Stimulated activated CD4-positive, alpha-beta T cell treated with anti-CD3 and anti-CD28 coated beads, Interleukin-1b, Interleukin-23, amount 100 ng/mL, for 48 hours (primary cell): ENCODE measurements at places on chromosomes 1 and 21.

DNA sequence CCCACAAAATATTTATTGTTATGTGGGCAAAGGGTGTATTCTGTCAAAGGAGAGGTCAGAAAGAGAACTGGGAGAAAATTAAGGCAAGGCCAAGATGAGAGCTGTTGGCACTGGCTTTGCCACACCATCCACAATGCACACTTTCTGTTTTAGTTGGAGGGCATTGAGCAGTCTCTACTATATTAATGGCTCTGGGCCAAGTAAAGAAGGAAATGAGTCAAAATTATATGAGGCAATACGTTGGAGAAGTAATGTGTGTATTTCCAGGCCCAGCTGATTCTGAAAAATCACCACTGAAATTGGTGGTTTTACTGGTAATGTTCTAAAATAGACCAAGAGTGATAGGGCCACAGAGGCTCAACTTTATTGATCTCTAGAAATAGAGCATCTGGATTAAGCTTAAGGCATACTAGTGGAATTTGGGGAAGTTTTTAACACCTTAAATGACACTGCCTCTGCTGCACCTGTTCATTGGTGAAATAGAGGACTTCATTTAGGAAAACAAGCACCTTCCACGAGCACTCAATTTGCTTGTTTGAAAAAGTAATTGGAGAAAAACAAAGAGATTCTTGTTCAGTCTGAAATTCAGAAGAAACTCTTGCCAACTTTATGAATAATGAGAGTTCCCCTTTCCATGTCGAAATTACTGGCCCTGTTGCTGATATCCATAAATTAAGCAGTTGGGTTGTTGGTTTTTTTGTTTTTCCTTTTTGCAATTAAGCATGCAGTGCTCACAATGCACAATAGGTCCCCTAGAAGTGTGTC, 424.9 kb downstream of the ADGRL2 start:
- no peak for DNase-seq

- DNase-seq: no peak
Observed at GRCh38 chr1:209053587-209053986, 529.9 kb upstream of the CAMK1G start.

DNA sequence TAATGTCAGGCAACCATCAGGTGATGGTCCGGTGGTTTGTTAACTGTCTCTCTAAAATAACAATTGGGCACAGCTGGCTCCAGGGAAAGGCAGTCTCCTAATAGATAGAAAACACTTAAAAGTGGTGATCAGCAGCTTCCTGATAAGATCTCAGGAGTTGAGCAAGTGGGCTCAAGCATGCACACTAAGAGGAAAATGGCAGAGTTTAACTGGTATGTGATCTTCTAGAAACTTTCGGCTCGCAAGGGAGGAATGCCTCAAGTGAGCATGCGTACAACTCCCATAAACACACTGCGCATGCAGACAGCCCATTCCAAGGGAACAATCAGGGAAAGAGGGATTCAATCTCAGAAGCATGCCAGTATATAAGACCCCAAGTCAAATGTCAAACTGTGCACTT, 52.2 kb upstream of the VTCN1 start:
- DNase-seq: no peak

GRCh38 chr1:184380468-184380867, 6.4 kb upstream of the C1orf21 start:
- no peak for DNase-seq

GRCh38 chr1:112448904-112449629, 53.1 kb downstream of the CTTNBP2NL start:
- DNase-seq: no peak

DNA sequence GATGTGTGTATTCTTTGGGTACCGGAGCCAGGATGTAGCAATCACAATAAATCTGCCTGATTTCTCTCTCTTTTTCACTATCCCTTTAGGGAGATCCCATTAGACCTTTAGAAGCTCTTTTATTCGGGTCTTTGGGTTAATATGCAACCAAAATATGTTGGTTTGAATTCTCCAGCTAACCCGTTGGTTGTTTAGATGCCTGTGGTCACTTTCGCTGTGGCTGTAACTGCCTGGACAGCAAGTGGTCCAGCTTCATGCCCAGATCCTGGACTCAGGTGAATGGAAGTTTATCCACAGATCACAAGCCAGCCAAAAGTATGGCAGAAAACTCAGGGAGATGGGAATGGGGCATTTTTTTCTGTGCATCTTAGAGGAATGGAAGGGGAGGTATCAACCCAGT, 12.3 kb downstream of the KAZN start:
- DNase-seq: no peak

GRCh38 chr1:66350001-66350547, 183.9 kb upstream of the SGIP1 start:
- peak; percentile 65 for DNase-seq

DNA sequence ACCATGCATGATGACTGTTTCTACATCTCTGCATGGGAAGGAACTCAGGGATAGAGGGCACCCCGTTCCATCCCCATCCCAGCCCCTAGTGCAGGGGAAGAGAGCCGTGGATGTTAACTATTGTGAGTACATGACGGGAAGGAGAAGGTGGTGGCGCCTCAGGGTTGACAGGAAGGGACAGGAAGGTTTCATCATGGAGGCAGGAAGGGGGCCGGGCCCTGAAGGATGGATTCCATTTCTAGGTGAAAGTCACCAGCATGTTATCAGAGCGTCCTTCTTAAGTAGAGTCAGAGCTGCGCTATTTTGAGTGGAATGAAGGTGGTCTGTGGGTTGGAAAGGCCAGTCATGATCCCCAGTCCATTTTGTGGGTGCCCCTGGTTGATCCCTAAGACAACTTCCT, 25.1 kb upstream of the ZNF648 start:
- no peak for DNase-seq

DNA sequence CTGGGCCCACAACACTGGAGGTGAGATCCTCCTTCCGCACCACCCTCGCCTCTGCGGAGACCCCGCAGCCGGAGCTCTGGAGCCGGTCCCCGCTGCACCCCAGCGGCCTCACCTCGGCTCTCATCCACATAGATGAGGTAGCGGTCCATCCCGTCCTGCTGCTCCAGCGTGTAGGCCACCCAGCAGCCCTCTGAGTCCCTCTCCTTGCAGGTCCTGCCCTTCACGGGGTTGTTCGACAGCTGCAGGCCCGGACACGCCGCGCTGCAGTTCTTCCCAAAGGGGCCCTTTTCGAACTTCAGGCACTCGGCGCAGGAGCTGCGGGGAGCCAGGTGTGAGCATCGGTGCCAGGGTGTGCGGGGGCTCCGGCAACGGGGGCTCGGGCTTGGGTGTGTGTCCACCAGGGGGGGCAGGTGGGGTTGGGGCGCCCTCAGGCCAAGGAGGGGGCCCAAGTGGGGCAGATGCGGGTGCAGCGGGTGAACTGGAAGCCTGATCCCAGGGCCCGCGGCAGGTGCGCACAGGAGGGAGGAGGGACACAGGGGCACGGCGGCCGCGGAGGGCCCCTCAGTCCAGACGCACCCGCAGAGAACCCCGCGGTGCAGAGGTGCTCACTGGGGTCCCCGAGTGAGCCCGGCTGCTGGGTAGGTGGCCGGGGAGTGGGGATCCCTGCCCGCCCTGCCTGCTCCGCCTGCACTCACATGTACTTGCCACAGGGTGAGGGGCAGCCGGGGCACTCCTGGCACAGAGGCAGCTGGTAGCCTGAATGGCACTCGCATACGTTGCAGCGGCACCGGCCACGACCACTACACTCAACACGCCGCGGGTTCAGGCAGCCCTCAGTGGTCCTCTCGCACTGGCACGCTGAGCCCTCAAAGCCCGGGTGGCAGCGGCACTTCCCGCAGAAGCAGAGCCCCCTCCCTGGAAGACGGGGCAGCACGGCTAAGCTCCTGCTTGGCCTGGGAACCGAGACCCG, 15.4 kb upstream of the PTTG1IP start:
- DNase-seq: no peak

GRCh38 chr1:153968408-153968807, 706 bp downstream of the CREB3L4 start:
- DNase-seq: no peak

- no peak for DNase-seq
Observed at GRCh38 chr1:62439652-62440371, 3.0 kb downstream of the USP1 start.

DNA sequence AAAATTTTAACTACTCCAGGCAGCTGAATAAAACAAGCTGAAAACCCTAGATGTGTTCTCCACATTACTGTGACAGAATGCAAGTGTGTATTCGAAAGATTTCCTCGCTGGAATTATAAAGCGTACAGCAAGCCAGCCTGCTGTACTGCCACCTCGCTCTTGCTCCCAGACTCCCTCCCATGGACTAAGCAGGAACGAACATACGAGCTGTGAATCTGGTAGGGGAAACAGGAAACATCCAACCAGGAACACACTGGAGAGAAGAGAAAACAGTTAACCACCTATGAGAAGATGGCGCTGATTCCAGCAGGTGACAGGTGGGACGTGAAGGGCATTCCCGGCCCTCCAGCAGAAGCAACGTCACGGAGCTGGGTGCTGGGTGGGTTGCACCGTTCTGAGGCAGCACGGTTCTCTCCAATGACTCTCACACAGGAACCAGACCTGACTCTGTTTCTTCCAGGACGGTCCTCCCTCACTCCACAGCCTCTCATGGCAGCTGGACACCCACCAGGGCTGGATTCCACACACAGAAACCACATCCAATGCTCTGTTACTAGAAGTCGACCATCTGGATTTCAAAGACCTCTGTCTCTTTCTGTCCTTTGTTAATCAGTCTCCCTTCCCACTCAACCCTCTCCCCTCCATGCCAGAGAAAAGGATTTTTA, 219.2 kb downstream of the RERE start:
- no peak for DNase-seq

DNA sequence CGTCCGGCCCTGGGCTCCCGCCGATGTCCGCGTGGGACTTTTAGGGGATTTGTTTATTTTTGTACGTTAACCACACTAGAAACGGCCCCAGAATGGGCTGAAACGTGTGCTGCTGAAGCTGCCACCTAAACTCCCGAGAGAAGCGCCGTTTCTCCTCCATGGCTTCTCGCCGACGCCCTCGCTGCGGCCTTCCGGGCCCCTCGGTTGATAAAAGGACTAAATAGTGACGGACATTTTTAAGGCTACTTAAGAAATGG, 678 bp upstream of the PTTG1IP start:
- DNase-seq: no peak

- DNase-seq: no peak
Observed at GRCh38 chr1:210616356-210616755, 287.7 kb downstream of the HHAT start.

DNA sequence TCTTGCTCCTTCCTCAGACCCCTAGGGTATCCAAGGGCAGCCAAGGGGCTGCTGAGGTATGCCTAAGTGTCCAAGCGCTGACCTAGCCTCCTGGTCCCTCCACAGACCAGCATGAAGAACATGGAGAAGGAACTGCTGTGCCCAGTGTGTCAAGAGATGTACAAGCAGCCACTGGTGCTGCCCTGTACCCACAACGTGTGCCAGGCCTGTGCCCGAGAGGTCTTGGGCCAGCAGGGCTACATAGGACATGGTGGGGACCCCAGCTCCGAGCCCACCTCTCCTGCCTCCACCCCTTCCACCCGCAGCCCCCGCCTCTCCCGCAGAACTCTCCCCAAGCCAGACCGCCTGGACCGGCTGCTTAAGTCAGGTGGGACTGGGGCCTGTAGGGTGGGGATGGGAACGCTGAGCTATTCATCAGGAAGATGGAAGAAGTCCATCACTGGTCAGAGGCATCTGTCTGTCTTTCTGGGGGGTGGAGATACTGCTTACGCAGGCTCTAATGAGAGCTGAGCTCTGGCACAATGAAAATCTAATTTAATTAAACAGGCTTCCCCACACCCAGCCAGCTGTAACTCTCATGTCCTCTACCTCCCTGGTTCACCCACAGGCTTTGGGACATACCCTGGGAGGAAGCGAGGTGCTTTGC, 1.8 kb downstream of the TRIM46 start:
- no peak for DNase-seq

DNA sequence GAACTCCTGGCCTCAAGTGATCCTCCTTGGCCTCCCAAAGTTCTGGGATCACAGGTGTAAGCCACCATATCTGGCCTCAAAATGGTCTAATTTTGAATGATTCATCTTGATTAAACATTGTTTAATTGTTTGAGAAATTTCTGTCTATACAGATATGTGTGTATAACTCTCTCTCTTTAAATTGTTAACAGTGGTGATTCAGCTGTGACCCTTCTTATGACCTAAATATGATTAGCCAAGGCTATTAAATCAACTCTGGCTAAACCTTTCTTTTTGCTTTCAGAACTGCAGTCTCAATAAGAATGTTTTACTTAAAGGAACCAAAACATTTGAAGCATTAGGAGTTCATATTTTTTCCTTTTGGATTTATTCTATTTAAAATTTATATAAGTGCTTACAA, 19.2 kb upstream of the B3GALT5 start:
- DNase-seq: no peak

GRCh38 chr1:225577241-225577640, 75.7 kb downstream of the ENAH start:
- DNase-seq: no peak

DNA sequence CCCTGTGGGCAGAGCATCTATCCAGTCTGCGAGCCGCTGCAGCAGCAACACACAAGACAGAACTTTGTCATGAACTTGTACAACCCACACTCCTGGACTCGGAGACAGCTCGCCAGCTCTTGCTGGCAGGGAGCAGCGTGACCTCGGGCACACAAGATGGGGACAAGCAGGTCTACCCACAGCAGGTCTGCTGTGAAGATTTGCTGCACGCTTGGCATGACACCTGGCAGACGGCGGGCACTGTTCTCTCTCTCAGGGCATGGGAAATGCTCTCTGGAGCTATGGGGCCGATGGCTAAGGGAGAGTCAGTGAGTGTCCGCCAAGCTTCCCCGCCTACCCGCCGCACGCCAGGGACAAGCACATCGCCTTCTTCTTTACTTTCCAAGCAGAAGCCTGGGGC, 90.0 kb downstream of the STUM start:
- DNase-seq: no peak

- peak; percentile 61 for DNase-seq
Observed at GRCh38 chr1:147890177-147890790, 12.3 kb upstream of the GJA8 start.

DNA sequence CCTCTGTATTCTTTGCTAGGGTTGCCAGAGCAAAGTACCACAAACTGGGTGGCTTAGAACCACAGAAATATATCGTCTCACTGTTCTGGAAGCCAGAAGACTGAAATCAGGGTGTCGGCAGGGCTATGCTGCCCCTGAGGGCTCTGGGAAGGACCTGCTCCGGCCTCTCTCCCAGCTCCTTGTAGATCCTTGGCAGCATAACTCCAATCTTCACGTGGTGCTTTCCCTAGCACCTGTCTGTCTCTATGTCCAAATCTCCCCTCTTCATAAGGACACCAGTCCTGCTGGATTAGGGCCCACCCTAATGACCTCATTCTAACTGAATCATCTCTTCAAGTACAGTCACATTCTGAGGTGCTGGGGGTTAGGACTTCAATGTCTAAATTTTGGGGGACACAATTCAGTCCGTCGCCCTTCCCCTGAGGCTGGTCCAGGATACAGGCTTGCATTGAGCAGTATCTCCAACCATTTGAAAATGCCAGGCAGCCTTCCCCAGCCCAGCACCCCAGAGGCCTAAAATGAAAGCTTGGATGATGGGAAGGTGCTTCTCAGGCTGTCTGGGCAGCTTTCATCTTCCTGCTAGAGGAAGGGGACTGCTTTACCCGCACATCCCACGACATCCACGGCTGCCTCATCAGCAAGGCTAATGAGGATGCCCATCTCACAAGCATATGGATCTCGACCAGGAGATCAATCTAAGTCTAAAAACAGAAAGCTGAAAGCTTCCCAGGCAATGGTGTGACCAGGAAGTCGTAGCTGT, 24.7 kb downstream of the TRIM67 start:
- DNase-seq: no peak
